KBM-7 (cell line): ENCODE measurements at places on chromosomes 5 and 9.

- no peak for DNase-seq
Measured at GRCh38 chr9:122860319-122861142, 32.1 kb upstream of the PDCL start.

- no peak for DNase-seq
Measured at GRCh38 chr9:110282739-110283081, 26.4 kb upstream of the TXN start.

DNA sequence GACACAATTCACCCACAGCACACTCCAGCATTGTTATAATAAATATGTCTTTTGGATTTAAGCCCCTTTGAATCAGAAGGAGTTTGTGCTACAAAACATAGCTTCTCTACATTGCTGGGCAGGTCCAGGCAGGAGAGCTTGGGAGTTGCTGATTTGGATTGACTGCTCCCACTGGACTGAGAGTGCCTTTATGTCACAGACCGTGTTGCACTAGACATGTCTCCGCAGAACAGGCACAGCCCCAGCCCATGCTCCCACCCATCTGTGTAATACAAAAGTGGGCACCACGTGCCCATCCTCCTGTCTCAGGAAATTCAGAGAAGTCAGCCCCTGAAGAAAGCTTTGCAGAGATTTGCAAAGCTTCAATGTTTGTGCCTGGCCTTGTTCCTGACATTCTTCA lies 117.1 kb downstream of the MED10 start:
- no peak for DNase-seq

DNA sequence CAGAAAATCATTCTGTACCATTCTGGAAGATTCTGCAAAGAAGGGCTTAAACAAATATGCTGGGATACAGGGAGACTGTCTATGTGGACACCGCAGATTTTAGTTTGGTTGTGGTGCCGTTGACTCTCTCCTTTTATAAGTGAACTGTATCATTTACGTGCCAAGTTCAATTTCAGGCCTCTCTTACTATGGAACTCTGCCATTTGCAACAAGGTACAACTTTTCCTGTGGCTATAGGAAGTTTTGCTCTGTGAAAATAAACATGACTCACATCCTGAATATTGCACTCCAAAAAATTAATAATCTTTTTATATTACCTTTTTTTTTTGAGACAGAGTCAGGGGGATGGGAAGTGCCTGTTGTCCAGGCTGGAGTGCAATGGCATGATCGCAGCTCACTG lies 29.7 kb upstream of the CSNK1G3 start:
- DNase-seq = no peak

DNA sequence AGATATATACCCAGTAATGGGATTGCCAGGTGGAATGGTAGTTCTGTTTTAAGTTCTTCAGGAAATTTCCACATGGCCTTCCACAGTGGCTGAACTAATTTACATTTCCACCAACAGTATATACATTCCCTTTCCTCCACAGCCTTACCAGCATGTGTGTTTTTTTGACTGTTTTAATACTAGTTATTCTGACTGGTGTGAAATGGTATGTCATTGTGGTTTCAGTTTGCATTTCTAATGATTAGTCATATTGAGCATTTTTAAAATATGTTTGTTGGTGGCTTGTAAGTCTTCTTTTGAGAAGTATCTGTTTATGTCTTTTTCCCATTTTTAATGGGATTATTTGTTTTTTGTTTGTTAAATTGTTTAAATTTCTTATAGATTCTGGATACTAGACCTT lies 208.9 kb downstream of the CFAP90 start:
- no peak for DNase-seq

GRCh38 chr5:124274949-124275348 lies 471.5 kb downstream of the ZNF608 start:
- DNase-seq = no peak

- DNase-seq = no peak
Measured at GRCh38 chr9:20042128-20042711, 253.4 kb upstream of the SLC24A2 start.

GRCh38 chr9:15519831-15520230 lies 9.1 kb upstream of the PSIP1 start:
- DNase-seq = no peak

DNA sequence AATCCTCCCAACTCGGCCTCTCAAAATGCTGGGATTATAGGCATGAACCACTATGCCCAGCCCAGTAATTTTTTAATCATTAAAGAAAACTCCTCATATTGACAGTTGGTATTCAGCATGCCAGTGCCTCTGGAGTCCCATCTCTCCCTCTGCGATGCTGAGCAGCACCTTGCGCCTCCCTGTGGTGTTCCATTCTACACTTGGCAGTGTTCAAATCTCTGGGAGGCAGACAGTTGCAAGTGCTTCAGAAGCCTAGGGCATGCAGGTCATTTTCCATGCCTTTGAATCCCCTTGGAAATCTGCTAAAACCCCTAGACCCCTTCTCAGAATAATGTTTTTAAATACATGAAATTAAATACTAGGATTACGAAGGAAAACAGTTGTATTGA lies 41.3 kb downstream of the GARNL3 start:
- DNase-seq = no peak

DNA sequence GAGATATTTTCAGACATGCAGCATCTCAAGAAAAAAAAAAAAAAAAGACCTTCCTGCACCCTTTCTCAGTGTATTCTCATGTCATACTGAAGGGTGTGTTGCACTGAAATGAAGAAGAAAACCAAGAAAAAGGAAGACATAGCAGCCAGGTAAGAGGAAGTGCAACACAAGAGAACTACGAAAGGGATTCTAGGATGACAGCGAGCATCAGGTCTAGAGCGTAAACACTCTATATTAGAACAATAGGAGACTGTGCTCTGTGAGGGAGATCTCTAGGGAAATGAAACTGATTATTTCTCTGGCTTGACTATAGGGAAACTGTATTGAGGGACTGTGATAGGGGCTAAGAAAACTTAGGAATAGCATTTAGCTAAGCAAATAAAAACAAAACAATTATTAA lies 30.0 kb downstream of the BTF3 start:
- DNase-seq = no peak

DNA sequence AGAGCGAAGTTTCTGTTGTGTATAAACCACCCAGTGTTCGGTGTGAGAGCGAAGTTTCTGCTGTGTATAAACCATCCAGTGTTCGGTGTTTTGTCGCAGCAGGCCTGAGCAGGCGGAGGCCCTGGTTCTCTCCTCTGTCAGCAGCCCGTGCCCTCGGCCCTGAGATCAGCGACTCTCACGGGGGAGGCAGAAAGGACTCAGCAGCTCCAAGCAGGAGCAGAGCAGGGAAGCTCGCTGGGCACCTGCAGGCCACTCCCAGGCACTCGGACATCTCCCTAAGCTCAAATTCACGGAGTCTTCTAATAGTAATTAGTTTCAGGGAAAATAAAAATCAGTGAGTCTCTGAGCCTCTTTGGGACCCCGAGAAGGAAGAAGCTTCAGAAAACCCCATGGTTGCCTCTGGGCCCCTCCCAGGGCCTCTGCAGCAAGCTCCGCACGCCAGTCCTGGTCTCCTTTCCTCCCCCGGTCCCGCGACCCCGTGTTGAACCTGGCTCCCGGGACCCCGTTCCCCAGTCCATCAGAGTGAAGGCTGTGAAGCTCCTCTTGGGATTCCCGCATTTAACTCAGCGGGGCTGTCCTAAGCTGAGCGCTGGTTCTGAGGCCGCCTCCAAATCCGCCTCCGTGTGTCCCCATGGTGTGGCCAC lies 81.9 kb upstream of the ADAMTS2 start:
- no peak for DNase-seq

DNA sequence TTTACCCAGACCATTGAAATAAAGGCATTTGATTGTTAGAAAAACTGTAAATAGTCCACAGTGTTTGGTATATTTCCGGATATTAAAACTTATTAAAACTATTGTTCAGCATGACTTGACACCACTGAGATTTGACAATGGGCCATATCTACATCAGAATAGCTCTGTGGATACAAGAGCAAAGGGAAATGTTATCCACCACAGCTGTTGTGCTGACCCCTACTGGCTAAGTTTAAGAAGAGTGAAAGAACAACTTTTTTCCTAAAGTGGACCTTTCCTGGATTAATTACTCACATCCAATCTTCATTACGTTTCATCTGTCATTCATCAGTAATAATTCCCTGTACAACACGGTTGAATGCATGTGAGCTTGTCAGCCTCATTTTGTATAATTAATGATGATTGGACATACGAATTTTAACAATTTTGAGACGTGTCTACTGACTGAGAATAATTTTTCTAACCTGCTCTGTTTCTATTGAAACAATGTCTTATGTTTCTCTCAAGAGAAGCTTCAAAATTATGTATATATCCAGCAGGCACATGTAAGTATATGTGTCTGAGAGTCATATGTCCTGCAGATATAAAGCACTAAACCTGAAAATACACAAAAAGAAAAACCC lies 1952.6 kb downstream of the MAT2B start:
- DNase-seq = peak; percentile 39

DNA sequence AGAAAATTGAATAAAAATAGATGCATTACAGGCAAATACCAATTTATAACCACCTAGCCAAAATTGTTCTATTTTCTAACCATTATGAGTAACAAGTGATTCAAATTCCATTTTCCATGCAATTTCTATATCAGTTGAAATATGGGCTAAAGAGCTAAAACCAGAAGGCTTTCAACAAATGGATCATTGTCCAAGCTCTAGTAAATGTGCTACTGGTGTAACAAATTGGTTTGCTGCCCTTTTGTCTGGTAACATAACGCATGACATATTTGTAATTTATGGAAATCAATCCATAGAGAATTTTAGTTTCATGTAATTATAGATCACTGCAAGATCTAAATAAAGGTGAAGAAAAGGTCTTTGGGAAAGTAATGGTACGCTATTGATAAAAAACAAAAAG lies 708.0 kb upstream of the GRAMD2B start:
- no peak for DNase-seq

DNA sequence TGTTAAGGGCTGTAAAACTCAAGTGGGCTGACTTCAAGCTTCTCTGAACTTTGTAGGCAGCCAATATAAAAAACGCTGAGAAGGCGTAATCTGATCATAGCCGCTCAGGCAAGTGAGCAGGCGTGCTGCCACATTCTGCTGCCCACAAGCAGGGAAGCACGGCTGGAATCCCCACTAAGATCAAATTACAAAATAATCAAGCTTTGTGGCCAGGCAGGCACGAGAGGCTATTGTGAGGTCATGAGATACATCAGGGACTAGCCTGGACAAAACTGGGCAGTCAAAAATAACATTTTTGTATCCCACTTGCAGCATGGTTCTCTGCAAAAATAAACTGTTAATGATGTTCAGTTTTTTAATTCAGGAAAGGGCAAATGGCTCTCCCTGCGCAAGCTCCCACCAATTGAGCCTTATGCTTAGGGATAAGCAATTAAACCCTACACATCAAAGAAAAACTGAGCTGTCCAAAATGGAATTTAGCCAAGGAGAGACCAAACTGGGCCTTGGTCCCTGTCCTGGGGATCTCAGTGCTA lies 64.0 kb downstream of the POU5F2 start:
- peak; percentile 65 for DNase-seq

GRCh38 chr5:40405996-40406740 lies 273.5 kb upstream of the PTGER4 start:
- no peak for DNase-seq

DNA sequence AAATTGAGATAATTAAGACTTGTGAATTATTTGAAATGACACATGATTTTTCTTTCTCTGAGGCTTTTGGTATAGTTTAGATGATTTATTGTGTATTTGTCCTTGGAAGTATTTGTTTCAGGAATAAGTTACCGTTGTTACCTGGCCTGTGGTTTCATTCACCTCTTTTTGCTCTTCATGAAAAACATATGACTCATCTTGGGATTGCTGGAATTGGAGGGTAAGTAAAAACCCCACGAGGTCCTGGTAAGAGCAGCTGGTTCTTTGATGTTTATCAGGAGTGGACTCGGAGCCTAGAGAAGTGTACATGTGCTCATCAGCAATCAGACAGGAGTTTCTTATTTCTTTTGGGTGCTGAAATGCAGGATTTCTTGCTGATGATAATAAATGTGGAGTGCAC lies 275.3 kb downstream of the PSAT1 start:
- DNase-seq = no peak

DNA sequence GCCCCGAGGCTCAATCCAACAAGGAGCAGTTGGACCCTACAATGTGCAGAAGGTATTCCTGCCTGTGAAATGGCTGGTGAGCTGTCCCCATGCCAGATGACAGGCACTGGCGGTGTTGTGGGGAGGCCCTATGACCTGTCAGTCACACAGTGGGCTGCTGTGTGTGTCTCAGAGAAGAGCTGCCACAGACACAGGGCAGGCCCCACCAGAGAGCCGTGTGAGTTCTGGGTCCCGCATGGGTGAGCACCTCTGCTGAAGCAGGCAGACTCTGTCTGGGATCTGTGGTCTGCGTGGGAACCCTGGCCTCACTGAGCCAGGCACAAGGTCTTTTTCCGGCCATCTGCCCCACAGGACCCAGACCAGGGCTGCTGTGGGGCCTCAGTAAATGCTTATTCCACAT lies 37.3 kb upstream of the PITX1 start:
- no peak for DNase-seq

- no peak for DNase-seq
Measured at GRCh38 chr9:127801955-127802575, 617 bp upstream of the FPGS start.

GRCh38 chr5:175686396-175686795 lies 28.5 kb downstream of the HRH2 start:
- no peak for DNase-seq

DNA sequence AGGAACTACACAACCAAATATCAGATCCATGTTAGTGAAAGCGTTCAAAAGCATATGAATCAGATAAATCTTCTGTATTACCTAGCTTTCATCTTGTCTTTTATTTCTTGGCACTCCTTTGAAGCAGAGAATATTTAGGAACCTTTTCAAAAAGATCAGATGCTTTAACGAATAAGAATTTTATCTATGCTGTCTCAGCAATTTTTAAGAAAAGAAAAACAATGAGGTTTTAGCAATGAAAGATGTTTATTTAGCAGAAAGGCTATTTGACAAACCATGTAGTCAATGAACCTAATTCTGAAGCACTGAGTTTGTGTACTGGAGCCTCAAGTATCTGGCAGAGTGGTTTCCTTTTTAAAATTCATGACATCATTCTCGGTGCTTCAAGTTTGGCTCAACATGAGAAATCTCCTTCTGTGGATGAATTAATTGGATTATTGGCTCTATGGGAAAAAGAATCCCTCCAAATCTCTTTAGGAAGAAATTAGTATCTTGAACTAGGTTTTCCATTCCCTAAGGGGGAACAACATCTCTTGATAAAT lies 534.7 kb downstream of the CAAP1 start:
- no peak for DNase-seq

DNA sequence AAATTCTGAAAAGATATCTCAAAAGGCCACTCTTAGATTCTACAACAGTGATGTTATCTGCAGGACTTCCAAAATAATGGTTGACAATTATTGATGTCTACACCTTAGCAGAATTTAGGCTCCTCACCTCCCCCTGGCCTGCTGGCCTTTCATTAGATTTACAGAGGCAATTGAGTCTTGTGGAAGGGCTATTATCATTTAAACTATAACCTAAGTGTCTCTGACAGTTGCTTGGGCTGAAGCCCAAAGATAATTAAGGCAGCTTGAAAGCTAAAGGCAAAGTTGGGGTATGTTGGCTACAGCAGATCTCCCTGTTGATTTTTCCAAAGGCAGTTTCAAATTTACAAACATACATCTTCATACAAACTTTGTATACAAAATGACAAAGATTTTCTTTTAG lies 912.3 kb downstream of the TAF11L14 start:
- no peak for DNase-seq
